ENCODE measurements at places on chromosomes 3 and 15.

- DNase-seq: peak; percentile 17
These were observed 744 bp upstream of the ALDH1A2 start for GRCh38 chr15:58066042-58066867.

DNA sequence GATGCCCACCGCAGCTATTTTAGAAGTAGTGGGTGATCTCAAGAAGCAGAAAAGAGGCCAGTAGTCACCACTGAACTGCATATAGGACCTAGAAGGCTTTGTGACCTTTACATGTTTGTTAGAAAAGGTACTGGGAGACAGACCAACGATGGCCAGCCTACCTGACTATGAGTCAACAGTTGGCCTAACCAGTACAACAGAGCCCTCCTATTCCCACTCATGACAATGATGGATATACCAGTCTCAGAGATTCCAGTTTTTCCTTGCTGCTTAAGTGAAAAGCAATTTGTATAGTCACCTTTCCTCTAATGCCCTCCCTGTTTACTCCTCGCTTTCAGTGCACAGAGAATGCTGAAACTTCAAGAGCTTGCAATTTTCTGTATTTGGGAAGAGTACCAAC is 86.6 kb upstream of the PPIB start:
- no peak for DNase-seq

DNA sequence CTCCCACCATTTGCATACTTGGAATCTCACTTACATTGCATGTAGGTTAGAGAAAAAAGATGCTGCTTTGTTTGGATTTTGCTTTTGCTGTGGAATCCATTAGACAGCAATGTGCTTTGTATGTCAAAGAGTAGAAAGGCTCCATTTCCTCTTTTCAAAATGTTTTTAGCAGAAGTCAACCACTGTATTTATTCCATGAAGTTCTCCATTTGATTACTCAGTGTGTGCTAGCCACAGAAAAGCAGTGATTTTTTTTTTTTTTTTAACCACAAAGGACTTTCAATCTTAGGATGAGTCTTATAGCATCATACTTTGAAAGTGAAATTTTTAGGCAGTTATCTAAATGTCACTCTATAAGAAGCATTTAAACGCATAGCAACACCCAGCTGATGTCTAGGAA is 285.0 kb upstream of the ADAMTS9 start:
- DNase-seq: no peak

GRCh38 chr3:142029791-142030190 is 119.6 kb downstream of the TFDP2 start:
- no peak for DNase-seq

GRCh38 chr3:148441191-148441590 is 256.5 kb upstream of the AGTR1 start:
- no peak for DNase-seq

GRCh38 chr3:192077795-192078497 is 617.0 kb downstream of the PYDC2 start:
- DNase-seq: no peak

- DNase-seq: no peak
These were observed 205.7 kb upstream of the ST8SIA2 start for GRCh38 chr15:92187975-92188374.

GRCh38 chr15:56871867-56872266 is 46.6 kb upstream of the TCF12 start:
- DNase-seq: no peak

GRCh38 chr15:64731012-64731804 is 44.2 kb downstream of the RBPMS2 start:
- peak; percentile 92 for DNase-seq

DNA sequence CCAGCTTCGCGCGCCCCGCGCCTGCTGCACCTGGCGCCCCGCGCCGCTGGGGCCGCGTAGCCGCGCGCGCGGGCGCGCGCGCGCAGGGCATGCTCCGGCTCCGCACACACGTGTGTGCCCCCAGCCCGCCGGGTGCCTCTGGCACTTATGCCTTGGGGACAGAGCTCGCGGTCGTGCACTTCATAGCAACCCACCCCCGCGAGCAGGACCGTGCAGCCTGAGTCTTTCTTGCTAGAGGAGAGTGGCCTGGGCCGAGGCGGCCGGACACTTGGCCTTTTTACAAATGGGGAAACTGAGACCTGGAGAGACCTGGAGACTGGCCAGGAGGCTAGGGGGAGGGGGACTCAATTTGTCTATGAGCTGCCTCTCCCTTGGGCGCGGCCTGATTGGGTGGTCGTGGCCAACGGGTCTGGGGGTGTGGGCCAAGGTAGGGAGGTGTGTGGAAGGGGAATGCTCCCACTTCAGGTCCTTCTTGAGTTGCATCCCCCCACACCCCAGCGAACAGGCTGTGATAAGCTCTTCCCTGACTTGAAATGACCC is 562 bp downstream of the NBEAL2 start:
- DNase-seq: no peak

GRCh38 chr15:98881526-98882520 is 125.8 kb downstream of the PGPEP1L start:
- DNase-seq: no peak

DNA sequence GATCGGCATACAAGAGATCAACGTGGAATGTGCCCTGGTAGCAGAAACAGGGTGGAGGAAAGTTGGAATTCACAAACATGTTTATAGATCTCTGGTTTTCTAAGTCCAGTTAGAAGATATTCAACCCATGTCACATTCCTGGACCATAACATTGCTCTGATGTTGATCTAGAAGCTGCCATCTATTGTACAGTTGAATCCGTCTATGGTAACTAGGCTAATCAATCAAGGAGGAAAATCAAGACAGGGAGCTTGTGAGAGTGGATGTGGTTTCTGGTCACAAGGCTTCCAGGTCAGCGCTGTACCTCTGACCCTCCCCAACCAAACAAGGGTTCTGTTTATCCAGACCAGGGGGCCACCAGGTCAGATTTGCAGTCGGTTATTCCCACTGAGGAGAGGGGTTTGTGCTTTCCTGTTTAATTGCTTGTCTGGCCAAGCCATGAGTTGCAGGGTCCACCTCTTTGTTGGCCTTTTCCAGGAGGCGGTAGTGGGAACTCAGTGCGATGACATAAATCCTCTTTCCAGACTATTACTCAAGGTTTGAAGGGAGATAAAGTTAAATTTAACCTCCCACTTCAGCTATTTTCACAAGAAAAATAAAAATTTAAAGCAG is 130.3 kb downstream of the SLCO3A1 start:
- no peak for DNase-seq

- no peak for DNase-seq
These were observed 61.6 kb upstream of the CTDSPL start for GRCh38 chr3:37800022-37800551.

DNA sequence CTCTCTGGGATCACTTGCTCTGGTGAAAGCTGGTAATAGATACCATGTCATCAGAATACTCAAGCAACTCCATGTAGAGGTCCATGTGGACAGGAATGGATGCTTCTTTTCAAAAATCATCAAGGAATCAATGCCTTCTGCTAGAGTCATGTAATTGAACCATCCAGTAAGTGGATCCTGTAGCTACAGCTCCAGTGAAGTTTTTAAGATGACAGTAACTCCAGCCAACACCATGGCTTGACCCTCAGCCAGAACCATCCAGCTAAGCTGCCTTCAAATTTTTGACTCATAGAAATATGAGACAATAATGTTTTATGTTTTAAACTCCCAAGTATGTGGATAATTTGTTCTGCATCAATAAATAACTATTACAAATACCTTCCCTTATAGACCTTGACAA is 923.7 kb downstream of the EPHA3 start:
- DNase-seq: no peak

- no peak for DNase-seq
These were observed 916 bp upstream of the CPN2 start for GRCh38 chr3:194351952-194352536.

DNA sequence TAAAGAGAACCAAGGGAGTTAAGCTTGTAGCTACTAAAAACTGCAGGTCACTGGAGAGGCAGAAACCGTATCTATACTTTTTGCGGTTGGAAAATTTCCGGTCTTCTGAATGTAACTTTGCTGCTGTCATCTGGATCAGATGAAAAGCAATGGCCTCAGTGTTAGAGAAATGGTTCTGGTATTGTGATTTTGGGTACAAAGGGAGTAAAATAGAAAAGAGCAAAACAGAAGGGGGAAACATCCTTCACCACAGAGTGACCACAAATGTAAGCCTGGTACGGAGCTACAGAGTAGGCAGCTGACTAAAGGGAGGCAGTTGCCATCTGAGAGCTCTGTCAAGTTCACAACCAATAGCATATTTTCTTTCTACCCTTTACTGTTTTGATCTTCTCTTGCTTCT is 5.6 kb downstream of the CD96 start:
- no peak for DNase-seq

DNA sequence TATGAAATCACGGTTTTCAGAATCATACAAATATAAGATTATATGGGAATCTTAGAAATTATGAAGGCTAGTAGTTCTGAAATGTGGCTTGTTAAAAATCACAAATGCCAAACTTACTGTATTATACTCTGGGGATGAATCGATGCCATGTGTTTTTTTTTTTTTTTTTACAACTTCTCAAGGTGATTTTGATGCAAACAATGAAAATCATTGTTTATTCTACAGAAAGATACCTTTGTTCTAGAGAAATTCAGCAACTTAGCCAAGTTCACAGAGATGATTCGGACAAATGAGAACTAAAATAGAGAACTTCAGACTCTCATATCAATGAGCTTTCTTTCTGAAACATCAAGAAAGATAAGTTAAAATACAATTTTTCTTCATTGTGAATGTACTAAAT is 92.0 kb downstream of the ZPLD1 start:
- no peak for DNase-seq

GRCh38 chr15:98903377-98904018 is 104.1 kb downstream of the PGPEP1L start:
- no peak for DNase-seq

GRCh38 chr3:197430934-197431333 is 124.8 kb downstream of the BDH1 start:
- no peak for DNase-seq

DNA sequence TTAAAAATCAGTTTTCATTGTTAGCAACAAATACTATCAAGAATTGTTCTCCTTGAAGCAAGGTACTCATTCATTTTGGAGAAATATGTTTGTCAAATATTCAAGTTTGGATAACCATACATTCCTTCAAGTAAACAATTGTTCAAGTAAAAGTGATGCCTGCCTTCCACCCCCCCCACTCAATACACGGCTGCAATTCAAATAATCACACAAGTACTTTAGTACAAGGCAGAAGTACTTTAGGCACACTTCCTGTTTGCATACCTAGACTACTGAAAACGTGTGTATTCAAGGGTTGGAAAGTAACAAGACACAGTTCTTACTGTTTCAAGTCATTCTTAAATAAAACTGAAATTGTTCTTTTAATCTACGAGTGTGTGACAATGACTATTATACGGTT is 45.4 kb downstream of the TJP1 start:
- DNase-seq: no peak

DNA sequence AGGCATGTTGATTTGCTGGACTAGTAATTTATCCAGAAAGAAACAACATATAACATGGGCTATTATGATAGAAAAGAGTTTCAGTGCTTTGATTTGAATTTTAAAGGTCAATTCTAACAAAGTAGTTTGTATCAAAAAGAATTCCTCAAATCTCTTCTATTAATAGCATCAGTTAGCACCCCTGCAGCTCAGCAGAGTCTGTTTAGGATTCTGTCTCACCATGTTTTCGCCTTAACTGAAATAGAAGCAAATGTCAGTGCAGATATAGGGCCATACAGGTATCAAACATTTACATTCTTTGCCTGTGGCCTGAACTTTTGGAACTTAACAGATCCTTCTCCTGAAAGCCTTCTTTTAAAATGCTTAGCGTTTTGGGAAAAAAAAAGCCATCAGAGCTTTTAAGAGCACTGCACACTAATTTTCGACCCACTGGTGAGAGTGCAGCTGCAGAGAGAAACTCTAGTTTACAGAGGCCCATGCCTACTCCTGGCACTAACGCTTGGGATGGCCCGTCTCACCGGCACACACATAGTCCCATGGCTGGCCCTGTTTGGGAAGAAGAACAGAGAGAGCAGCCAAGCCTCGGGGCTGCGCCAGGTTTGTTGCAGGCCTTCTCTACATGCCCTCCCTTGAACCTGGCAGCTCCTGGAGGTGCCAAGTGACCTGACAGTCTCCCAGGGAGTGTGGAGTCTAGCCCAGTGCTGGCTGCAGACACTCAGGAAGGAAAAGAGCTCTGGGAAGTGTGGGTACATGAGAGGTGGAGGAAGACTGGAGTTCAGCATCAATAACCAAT is 9.9 kb upstream of the PAQR9 start:
- DNase-seq: no peak

Data from stimulated activated CD4-positive, alpha-beta T cell treated with anti-CD3 and anti-CD28 coated beads, Interleukin-1b, Interleukin-23, amount 100 ng/mL, for 4 hours (primary cell).